ENCODE measurements at places on chromosomes 4 and X.

DNA sequence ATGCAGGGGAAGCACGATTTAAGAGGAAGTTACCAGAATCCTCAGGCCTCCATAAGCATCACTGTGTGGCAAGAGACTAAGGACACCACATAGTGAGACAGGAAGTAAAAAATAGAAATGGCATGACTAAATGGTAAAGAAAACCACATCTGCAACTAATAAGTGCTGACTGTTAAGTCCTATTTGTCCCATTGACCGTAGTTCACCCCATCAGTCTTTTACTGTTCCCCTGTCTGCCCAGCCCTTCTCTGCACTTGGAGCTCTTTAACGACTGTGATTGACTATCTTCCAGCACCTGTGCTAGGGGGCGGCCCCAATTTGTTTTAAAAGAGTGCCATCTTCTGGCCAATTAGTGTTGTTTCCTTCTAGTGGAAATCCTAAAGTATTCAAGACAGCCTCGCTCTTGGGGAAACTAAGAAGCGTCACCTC, 94.2 kb downstream of the MAOA start:
- peak; percentile 56 for DNase-seq

DNA sequence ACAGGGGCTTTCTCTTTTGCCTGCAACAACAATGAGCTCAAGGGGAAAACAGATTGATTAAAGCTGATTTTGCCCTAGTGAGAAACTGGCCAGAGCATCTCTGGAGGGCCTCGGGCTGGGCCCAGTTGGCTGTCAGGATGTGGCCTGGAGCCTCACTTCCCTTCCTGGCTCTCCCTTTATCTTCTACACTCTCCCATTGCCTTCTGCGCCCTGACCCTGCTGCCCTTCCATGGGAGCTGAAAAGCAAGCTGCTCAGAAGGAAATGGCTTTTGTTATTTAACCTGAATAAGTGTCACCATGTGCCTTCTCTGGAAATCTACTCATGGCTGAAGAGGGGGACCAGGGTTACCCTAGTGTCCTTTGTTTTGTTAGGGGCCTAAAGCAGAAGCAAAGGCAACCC, 43.8 kb downstream of the NHSL2 start:
- no peak for DNase-seq

GRCh38 chrX:28205126-28205525, 223.9 kb upstream of the DCAF8L1 start:
- no peak for DNase-seq

- no peak for DNase-seq
Measured at GRCh38 chrX:49999087-49999486, 76.7 kb downstream of the CLCN5 start.

DNA sequence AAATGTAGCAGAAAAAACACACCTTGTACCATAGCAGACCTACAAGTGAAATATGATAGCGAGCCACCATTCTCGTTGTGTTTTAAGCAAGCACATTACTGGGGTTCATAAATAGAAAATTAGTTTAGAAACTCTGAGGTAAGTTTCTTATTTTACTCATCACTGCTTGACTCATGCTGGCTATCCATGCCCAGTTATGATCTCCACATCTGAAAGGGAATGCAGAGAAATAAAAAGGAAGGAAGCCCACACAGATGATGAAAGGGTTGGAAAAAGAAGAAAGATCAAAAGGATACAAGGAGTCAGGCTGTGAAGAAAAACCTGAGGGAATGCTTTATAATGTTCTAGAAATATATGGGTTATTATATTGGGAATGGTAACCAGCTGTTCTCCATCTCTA, 54.5 kb downstream of the CAMK2D start:
- DNase-seq: no peak

DNA sequence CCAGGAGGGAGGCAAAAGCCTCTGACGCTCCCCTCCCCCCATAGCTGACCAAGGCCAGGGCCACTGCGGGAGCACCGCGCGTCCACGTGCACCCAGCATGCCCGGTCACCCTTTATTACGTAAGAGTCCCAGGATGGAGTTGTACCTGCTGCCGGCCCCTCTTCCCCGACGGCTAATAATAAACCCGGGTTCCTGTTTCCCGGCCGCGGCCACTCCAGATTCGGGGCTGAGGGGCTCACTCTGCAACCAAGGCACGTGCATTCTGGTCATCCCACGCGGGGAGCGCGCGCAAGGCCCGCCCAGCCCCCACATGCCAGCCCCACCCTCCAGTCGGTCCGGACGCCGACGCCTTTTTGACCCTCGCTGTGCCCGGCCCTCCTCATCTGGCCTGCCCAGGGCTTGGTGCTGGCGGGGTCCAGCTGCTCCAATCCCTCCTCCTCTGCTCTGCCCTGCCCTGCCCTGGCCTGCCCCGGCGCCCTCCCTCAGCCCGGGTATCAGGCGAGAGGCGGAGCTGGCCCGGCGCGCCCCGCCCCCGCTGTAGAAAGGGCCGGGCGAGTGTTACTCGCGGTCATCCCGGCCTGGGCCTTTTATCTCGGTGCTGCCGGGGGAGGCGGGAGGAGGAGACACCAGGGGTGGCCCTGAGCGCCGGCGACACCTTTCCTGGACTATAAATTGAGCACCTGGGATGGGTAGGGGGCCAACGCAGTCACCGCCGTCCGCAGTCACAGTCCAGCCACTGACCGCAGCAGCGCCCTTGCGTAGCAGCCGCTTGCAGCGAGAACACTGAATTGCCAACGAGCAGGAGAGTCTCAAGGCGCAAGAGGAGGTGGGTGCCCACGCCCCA, 2.6 kb downstream of the MID1IP1 start:
- peak; percentile 82 for DNase-seq

DNA sequence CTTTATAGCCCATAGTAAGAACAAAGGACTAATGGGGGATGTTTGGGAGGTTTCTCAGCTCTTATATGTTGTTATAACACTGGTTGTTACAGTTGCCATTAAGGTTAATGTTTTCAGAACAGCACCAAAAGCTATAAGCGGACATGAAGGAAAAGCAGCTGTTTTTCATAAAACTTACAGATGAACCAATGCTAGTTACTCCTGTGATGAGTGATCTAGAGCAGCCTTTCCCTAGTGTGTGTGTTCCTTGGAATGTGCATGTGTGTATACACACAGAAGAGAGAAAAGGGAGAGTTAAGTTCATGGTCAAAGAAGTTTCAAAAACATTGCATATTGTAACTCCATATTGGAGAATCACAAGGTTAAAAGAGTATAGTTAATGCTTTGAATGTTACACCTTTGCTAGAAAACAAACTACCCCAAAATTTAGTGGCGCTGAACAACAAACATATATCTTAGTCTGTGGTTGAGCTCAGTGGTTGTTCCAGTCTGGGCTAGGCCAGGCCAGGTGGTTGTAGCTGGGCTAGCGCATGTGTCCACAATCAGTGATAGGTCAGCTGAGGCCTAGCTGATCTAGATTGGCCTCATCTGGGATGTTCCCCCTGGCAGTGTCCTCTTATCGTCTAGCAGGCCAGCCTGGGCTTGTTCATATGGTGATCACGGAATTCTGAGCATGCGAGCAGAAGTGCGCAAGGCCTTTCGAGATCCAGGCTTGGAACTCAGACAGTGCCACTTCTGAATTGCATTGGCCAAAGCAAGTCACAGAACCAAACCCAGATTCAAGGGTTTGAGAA, 151.0 kb downstream of the NHS start:
- no peak for DNase-seq

GRCh38 chr4:128879971-128880370, 70.5 kb downstream of the JADE1 start:
- DNase-seq: no peak

GRCh38 chrX:39675619-39676018, 422.1 kb downstream of the BCOR start:
- DNase-seq: no peak

DNA sequence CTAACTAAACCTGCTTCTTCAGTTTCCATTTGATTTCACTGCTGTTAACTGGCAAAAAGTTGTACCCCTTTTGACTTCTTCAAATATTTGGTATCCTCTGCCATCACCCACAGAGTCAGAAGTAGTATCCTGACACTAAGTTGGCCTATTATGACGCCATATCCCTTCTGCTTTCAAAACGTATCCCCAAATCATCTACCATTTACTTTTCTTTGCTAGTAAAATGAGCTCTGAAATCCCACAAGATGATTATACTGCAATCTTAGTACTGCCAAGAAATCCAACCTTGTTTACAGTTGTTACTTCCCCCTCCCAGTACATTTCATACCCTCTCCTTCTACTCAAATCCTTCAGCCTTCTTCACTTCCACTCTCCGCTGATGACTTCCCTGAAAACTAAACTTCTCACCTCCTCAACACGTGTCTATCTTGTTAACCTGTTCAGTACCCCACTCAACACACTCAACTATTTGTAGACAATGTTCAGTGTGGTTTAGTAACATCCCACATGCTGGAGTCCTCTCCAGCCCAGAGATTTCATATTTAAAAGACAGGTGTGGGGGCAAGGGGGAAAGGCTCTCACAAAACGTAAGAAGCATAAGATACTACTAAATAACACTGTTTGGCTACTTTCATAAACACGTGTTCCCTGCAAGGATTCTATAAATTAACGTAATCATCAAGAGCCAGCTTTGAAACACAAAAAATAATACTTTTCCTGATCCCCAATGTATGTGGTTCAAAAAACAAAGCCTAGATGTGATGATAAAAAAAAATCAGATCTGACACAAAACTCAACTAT, 1.3 kb downstream of the NAF1 start:
- peak; percentile 9 for DNase-seq

GRCh38 chrX:12052109-12052508, 86.2 kb upstream of the FRMPD4 start:
- no peak for DNase-seq

- no peak for DNase-seq
Measured at GRCh38 chr4:8840006-8840793, 31.4 kb downstream of the HMX1 start.

- no peak for DNase-seq
Measured at GRCh38 chr4:186852964-186853391, 129.3 kb upstream of the FAT1 start.

DNA sequence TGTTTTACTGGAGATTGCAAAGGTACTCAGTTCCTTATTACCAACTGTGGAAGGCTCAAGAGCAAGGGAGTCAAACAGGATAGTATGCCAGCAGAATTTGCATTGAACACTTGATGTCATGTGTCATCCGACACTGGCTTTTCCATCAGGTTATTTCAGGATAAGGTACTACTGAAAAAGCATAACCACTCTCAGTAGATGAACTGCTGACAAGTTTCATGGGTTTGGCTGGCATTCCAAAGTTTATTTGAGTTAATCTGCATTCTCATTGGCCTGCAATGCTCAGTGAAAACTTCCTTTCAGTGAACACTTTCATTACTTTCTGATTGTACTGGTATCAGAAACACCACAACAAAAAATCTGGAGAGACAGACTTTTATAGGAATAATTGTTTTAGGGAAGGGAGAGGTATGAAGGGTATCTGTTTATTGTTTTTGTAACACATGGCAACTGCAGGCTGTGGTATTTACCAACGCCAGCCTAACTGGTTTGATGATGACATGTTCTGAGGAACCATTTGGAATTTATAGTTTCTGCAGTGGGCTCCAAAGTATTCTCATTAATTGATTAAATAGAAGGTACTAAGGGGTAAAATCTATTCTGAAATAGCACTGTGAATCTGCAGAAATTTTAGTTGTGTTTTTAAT, 345.7 kb upstream of the NR3C2 start:
- no peak for DNase-seq

DNA sequence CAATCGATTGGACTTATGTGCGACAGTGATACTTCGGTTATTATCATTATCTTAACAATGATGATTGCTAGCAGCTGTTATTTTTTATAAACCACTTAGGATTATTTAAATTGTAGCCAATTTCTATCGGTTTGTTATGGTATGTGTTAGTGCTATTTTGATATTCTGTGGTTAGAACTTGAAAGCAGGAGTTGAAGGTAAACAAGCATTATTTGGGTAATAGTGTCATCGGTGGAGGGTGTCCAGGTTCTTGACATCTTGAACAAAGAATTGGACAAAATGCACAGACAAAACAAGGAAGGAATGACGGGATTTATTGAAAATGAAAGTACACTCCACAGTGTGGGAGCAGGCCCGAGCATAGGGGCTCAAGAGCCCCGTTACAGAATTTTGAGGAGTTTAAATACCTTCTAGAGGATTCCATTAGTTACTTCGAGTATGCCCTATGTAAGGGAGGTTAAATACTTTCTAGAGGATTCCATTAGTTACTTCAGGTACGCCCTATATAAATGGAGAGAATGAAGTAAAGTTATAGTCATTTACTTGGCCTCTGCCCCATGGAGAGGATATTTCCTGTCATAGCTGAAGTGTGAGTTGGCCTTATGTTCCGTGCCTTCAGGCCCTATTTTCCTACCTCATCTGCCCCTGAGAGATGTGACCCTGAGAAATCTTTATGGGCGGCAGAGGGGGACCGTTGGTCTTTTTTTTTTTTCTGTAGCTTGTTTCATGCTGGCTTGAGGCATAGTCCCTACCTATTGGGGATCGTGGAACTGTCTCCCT, 13.1 kb downstream of the MOB1B start:
- DNase-seq: no peak

- no peak for DNase-seq
Measured at GRCh38 chr4:169436734-169437133, 166.0 kb upstream of the SH3RF1 start.

DNA sequence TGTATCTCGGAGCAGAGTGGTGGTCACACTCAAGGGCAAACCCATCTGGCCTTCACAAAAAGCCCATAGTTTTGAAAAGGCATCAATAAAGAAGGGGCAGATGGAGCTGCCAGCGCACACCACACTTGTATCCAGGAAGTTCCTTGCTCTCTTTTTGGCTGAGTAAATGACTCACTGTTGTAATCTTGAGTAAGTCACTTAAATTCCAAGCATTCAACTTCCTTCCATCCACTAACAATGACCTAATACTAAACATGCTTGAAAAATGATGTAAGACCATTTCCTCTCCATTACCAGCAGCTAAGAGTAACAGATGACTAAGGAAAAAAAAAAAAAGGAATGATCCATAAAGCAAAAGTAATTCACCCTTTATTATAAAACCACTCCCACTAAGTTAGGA, 32.4 kb upstream of the MYOZ2 start:
- no peak for DNase-seq

DNA sequence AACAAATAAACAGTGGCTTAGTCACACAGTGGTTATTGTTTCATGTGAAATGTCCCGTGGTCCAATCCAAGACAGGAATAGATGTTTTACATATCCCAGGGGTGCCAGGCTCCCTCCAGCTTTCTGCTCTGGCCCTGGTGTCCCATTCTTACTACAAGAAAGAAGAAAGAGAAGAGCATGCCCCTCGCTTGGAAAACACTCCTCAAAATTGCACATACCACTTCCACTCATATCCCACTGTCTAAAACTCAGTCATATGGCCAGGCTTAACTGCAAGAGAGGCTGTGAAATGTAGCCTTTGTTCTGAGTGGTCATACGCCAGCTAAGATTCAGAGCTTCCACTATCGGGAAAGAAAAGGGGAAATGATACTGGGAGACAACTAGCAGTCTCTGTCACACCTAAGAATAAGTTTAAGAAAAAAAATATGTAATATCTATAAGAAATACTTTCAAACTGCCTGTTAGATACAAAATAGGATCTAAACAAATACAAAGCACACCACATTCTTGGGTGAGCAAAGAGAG, 306.8 kb upstream of the FAM241A start:
- DNase-seq: no peak

Measured in activated CD4-positive, alpha-beta T cell treated with anti-CD3 and anti-CD28 coated beads, Interleukin-2, Interleukin-4, amounts not matched to agents 100 ng/mL and 50 ng/mL, durations not matched to agents 16 hours and 8 hours (primary cell).